Activated CD4-positive, alpha-beta T cell treated with anti-CD3 and anti-CD28 coated beads for 48 hours (primary cell): ENCODE measurements at places on chromosomes 6 and 20.

DNA sequence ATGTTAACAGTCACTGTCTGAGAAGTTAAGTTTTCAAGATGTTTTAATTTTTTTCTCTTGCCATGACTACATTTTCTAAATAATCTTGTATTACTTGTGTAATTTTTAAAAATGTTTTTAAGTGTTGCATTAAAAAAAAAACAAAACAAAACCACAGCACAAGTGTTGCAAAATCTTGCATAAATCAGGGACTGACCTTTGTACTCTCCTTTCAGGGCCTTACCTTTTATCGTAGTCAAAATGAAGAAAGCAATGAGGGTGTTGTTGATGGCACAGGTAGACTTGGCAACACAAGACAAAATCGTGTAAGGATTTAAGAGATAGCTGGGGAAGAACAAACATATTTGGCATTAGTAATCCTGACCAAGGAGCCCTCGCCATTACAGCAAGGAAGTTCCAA lies 42.5 kb downstream of the PIGU start:
- DNase-seq, result no peak

- no peak for DNase-seq
Observed at GRCh38 chr6:150615967-150616366, 16.3 kb downstream of the PLEKHG1 start.

DNA sequence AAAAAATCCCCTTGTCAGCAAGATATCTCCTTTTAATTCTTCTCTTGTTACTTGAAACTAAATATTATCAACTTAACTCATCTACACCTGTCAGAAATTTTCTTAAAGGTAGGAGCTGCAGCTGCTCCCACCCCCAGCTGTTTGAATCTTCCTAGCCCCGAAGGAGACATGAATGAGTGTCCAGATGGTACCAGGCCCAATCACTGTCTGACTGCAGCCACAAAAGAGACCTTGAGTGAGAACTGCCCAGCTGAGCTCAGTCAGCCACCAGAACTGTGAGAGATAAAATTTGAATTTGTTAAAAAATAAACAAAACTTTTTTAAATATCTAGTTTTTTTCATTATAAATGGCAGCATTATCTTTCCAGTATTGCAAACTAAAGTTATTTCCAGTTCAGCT lies 84.7 kb downstream of the PRSS35 start:
- DNase-seq, result no peak

- no peak for DNase-seq
Observed at GRCh38 chr6:119517428-119517827, 167.9 kb upstream of the MAN1A1 start.

- peak; percentile 53 for DNase-seq
Observed at GRCh38 chr20:11891077-11891775, 26.5 kb upstream of the BTBD3 start.

DNA sequence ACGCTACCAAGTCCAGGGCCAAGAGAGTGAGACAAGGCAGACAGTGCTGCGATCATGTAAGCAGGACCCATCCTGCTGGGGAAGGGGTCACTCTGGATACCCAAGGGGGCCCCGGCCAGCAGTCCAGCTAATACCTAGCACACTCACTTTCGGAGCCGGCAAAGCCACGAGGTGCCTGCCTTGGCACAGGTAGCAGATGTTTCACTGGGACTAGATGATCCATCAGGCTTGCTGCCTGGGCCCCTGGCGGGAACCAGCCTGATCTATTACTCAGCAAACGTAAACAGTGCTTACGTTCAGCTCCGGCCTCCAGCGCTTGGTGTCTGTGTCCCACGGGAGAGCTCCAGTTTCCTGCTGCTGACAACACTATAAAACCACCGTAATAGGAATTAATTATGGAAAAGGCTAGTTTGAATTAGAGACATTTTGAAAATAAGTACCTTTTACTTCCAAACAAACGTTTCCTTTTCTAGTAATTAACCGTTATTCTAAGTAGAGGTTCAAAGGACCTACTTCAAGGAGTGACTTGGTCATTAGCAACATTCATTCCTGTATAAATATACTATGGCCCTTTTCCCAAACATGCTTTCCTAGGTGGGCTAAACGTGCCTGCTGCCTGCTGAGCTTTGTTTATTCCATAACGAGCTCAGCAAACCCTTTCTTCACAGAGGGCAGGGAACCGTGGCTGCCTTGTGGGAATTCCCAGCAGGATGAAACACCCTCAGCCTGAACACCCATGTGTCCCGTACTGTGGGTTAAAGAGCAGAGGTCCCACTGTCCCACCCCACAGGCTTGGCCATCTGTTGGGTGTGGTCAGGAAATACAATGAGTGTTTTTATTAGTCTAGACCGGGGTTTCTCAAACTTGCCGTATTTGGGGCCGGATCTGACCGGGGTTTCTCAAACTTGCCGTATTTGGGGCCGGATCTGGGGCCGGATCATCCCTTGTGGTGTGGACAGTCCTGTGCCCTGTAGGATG lies 18.4 kb downstream of the SLC22A23 start:
- DNase-seq, result no peak

DNA sequence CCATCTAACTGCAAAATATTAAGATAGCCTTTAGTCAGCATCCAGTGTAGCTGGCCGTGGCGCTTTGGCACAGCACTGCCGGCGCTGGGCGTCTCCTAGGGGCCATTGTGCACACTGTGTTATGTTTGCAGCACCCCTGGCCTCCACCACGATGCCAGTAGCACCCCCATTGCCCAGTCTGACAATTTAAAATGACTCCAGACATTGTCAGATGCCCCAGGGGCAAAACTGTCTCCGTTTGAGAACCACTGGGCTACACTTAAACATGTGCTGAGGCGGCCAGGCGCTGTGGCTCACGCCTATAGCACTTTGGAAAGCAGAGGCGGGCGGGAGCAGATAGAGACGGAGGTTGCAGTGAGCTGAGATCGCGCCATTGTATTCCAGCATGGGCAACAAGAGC lies 6.0 kb upstream of the MTG2 start:
- no peak for DNase-seq

GRCh38 chr6:82711971-82712370 lies 348.4 kb downstream of the TPBG start:
- DNase-seq, result no peak

- DNase-seq, result no peak
Observed at GRCh38 chr6:4320860-4321259, 185.5 kb upstream of the ECI2 start.

DNA sequence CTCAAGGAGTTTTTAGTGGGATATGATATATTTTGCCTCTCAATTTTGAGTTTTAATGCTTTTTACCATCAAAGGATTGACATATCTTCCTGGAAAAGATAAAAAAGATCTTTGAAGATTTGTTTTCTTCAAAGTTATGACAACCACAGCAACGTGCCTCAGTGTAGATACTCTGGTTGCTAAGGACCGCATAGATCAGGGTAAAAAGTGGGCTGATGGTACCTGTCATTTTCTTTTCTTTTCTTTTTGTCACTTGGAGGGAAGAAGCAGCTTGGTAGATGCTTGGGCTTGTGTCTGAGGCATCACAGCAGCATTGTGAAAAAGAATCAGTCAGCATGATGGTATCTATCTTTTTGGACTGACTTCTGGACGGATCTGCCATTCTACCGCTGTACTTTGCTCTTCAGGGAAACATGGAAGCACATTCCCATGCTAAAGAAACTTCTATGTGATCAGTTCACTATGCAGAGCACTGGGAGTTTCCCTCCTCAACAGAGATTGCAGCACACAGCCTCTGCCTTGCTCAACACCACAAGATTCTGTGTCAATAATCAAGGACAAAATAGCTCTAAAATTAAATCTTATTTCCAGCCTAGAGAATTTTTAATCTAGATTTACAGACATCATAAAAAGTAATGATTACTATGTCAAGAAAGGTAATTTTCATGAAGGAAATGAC lies 54.8 kb upstream of the SGK1 start:
- no peak for DNase-seq

GRCh38 chr6:166664135-166664534 lies 37.1 kb upstream of the RPS6KA2 start:
- no peak for DNase-seq

DNA sequence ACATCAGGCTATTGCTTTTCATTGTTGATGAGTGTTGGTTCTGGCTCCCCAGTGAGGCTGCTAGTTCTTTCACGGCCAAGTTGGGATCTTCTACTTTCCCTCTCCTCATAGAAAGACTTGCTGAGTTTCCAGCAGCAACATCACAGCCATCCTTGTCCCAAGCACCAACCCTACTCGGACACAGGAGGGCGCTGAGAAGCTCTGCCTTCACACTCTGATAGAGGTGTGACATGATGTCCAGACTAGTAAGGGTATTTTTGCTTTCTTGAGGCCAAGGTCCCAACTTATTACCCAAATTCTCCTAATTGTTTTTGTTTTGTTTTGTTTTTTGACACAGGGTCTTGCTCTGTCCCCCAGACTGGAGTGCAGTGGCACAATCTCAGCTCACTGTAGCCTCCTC lies 3.0 kb upstream of the GCM1 start:
- DNase-seq, result peak; percentile 31

GRCh38 chr6:21608601-21609000 lies 15.1 kb downstream of the SOX4 start:
- DNase-seq, result no peak

GRCh38 chr6:33694977-33695376 lies 16.5 kb downstream of the UQCC2 start:
- DNase-seq, result no peak

DNA sequence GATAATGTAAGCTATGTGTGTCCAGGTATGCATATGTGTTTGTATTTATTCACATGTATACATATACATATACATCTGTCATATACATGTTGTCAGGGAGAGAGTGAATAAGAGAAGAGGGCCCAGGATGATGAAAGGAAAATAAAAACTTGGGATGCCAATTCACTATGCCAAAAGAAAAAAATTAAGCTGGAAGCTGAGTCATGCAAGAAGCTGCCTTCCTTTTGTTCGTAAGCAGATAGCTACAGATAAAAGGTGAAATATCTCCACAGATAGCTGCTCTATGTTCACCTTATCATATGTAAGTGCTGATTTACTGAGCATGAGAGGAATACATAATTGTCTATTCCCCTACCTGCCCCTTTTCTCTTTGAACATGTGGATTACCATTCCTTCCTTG lies 579.9 kb downstream of the EPM2A start:
- DNase-seq, result no peak

DNA sequence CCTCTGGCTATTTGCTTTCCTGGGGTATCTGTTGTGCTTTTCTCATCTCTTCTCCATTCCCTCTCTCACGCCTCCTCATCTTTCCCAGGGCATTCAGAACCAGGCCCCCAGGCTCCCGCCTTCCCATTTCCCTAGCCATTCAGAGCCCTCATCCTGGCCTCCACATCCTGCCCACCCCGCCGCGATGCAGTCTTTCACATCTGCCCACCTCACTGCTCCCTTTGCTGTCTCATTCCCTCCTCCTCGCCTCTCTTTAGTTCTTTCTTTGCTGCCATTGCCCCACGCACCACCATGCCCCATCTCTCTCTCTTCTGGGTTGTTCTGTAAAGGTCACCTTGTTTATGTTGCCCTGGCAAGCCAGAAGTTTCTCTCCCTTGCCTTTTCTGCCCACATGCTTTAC lies 10.6 kb upstream of the AAR2 start:
- DNase-seq, result no peak

- DNase-seq, result no peak
Observed at GRCh38 chr6:20610636-20611370, 76.5 kb downstream of the CDKAL1 start.

- no peak for DNase-seq
Observed at GRCh38 chr20:12180107-12180661, 262.5 kb downstream of the BTBD3 start.
